ENCODE measurements at places on chromosomes 16 and 17.
A peak's percentile ranks its signal among the peaks of the same experiment; 100 is the strongest.

GRCh38 chr17:80846932-80847331, 144.7 kb upstream of the CHMP6 start:
- no peak for DNase-seq

GRCh38 chr17:15967706-15968399, 22.9 kb downstream of the ADORA2B start:
- no peak for DNase-seq

- no peak for DNase-seq
Measured at GRCh38 chr17:45296833-45297124, 20.0 kb downstream of the MAP3K14 start.

GRCh38 chr17:30369995-30370394, 8.7 kb upstream of the CPD start:
- no peak for DNase-seq

- peak; percentile 98 for DNase-seq
Measured at GRCh38 chr17:8435245-8436168, at the start of gene NDEL1. Gene NDEL1, plus strand, starts transcription at chr17:8435884. Its CDS starts 8,388 bp downstream, at chr17:8444272.

DNA sequence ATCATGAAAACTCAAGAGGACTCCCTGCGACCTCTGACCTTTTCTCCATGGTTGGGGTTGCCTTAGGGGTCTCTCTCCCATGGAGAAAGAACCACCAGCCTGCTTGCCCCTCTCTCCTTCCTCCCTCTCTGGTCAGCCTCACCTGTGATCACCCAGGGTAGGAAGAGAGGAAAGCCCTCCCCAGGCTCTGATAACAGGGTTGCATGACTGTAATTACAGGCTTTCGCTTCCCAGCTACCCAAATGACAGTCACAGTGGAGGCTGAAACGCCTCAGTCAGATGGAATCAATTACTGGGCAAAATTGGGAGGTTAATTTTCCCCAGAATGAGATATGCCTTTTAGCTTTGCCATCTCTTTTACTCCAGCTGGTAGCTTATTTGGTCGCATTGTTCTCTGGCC, 265.8 kb upstream of the SOX9 start:
- no peak for DNase-seq

GRCh38 chr16:29308644-29309546, 97.6 kb downstream of the NPIPB11 start:
- DNase-seq, result no peak

DNA sequence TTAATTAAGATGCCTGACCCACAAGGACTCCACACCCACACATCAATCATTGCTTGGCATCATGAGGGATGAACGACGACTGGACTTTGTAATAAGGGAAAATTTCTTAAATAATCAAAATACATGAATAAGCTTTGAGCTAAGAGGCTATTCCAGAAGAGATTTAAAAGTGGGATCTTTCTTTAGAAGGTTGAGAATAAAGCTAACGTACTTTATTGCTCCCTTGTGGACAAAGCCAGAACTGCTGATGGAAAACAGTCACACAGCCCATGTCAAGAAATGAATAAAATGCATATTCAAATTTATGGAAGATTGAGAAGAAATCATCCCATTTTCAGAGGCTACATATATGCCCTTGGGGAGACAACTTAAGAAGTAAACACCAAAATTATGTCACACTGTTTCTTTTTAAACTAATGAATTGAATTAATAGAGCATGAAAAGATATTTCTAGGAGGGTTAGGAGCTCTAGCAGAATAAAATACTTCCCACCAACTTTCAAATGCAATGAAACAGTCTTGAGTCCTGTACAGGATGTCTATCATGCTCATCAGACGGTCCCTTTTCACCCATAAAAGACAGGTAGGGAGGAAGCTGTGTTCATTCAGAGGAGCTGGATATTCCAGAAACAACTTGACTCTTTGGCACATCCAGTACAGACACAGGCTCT, 60.2 kb upstream of the PHOSPHO1 start:
- no peak for DNase-seq
